ENCODE measurements at places on chromosomes 7 and 10.

DNA sequence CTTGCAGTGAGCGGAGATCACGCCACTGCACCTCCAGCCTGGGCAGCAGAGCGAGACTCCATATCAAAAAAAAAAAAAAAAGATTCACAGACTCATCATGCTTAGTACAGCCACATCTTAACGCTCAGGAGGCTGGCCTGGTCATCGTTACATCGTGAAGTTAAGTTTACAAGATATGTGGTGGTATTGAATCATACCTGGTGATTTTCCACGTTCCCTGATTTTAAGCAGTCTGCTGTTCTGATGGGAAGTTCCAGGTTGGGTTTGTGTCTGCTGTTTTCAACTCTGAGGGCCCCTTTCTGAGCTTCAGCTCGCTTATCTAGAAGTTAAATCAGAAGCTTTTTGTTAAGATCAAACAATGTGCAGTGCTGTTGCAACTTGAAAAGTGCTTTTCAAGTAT is 6.9 kb downstream of the PPP2R2D start:
- no peak for DNase-seq

GRCh38 chr10:30804478-30805055 is 175.0 kb upstream of the LYZL2 start:
- no peak for DNase-seq

DNA sequence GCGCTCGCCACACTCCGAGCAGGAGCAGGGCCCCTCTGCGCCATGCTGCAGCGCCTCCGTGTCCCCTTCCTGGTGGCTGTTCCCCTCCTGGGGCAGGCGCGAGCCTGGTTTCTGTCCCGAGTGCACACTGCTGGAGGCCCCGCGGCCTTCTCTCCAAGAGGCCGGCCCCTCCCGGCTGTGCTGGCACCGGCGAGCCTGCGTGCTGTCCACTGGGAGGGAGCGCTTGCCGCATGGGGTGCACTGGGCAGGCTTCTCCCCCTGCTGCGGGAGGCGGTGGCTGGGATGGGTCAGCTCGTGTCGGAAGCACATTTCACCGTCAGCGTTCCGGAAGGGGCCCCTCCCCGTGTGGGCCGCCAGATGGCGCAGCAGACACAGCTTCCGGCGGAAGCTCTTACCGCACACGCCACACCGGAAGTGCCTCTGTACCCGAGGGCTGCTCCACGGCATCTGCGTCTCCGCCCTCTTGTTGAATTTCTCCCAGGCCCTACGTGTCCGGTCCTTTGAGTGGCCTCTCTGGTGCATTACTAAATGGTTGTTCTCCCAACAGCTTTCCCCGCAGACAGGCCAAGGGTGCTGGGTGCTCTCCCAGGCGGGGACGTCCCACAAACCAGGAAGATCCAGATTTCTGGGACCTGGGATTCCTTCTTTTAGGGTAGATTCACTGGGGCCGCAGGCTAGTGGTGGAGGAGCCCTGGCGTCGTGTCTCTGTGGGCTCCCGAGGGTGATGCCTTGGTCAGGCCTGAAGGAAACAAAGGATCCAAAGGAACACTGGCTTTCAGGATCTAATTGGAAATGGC is 18.7 kb downstream of the ZNF786 start:
- DNase-seq, result peak; percentile 21

GRCh38 chr7:86257894-86258293 is 385.8 kb upstream of the GRM3 start:
- DNase-seq, result no peak

All from effector CD4-positive, alpha-beta T cell (primary cell).